CD4-positive, alpha-beta T cell treated with Interleukin-6 at 100 ng/mL for 8 hours (primary cell): ENCODE measurements at places on chromosomes 2 and 18.

DNA sequence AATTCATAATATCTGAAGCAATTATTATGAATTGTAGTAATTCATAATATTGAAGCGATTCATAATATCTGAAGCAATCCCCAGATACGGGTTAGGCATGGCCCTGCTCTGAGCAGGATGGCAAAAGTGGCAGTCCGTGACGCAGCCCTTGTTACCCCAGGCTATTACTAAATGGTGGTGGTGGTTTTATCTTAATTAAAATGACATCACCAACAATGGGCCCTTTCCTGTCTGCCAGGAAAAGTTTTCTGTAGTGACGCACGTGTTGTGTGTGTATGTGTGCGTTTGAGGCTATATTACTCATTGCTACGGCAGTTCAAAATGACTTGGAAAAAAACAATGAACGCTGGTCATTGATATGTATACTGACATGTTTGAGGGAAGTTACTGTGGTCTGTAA is 10.6 kb upstream of the MOCOS start:
- no peak for DNase-seq

GRCh38 chr18:4720518-4720917 is 265.4 kb upstream of the DLGAP1 start:
- no peak for DNase-seq

DNA sequence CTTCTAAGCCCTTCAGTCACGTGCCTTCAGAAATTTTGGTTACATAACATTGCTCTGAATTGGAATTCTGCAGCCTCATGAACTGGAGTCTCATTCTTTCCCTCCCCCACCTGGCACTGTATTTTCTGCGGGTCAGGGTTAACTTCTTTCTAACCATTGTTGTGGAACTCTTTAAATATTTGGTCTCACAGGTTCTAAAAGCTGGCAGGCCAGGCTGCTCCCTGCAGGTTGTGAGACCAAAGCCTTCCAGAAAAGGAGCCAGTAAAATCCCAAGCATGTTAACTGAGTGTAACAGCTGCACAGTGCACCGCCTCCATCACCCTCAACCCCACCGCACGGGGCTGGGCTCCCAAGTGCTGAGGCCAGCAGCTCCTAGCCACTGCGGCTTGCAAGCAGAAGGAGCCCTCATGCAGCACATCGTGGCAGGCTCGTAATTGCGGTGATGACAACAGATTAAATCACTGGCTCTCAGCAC is 174.1 kb upstream of the ALPP start:
- DNase-seq, result no peak

DNA sequence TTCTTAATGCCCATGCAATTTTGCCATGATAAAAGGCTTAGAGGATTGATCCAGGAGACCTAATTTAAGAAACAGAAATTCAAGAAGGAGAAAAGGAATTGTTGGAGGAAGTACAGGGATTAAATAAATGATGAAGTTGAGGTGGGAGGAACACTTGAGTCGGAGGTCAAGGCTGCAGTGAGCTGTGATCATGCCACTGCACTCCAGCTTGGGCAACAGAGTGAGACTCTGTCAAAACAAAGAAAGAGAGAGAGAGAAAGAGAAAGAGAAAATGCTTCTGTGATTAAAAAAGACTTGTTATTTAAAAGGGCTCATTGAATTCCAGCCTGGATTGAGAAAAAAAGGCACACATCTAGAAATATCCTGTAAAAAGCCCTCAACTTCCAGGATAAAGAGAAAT is 123.2 kb downstream of the B3GNT2 start:
- no peak for DNase-seq

DNA sequence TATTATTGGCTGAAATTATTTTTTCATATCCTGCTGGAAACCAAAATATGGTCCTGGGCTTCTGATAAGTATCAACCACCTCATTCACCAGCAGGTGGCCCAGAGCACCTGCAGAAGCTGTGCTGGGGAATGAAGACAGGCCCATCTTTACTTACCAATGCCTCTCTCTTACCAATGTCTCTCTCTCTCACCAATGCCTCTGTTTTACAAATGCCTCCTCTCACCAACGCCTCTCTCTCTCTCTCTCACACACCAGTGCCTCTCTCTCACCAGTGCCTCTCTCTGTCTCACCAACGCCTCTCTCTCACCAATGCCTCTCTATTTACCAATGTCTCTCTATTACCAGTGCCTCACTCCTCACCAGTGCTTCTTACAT is 2.3 kb upstream of the MAL start:
- DNase-seq, result peak; percentile 82
